ENCODE measurements at places on chromosomes 4 and X.

GRCh38 chr4:14767142-14767541, 235.1 kb upstream of the CPEB2 start:
- DNase-seq: no peak

- no peak for DNase-seq
Observed at GRCh38 chr4:40845154-40845835, 95.5 kb downstream of the NSUN7 start.

DNA sequence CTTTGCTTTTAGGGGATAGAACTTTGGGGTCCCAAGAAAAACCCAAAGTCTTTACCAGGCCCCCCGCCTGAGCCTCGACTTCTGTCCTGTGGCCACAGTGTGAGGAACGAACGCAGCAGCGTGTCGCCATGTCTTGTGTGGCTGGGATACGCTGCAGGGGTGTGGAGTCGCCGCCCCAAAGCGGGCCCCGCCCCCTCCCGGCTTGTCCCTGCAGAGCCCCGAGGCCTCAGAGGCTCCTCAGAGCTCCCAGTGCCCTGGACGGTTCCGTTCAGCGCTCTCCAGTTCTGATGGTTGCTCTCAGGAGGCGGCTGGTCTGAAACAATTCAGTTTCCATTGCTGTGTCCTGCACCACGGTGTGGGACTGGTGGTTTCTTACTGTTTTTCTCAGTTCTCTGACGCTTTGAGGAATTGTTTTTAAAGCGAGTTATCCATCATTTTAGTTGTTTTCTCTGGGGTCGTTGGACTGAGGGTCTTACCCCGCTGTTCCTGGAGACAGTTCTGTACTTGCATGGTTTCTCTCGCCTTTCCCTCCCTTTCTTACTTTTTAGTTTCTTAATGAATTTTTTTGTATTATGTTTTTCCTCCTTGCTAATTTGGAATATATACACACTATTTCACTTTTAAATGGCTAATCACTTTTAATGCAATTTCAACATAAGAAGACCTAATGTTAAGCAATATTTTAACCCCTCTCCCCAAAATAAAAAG, 1.6 kb upstream of the IDUA start:
- DNase-seq: no peak

- DNase-seq: no peak
Observed at GRCh38 chr4:77787969-77788368, 31.2 kb downstream of the CNOT6L start.

DNA sequence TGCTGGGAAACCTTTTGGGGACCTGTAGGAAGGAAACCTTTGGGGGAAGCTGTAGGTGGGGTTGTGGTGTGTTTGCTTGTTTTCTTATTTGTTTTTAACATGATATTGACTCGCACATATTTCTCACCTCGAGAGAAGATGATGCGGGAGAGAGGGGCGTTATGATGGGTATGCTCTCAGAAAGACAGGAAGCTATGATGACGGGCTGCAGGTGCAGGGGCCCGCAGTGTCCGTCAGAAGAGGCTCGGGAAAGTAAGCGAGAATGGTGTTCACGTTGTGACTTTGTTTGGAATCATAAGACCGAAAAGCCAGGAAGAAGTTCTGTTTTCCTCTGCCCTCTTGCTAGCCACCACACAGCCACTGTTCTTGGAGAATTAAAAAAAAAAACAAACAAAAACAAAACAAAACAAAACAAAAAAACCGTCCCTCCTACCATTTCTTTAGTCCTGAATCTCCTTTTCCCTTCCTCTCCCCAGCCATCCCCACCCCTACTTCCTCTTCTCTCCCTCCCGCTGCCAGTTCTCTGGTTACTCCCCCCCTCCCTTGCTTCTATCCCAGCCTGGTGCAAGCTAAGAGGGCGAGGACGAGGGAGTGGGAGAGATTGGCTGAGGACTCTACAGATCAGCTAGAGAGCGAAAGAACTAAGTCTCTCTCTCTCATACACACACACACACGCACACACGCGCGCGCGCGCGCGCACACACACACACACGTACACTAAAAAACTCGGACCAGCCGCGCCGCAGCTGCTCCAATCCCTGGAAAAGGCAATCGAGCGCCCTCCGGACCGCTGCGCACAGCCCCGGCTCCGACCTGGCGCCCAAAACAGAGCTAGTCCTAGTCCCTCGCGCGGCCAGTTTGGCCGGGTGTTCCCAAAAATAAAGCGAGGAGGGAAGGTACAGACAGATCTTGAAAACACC, at the start of gene BMP3:
Gene BMP3, plus strand, starts transcription at position 648 of the 920 bp plus-strand sequence. CDS start 577 bp downstream, outside the sequence.
- peak; percentile 37 for DNase-seq

DNA sequence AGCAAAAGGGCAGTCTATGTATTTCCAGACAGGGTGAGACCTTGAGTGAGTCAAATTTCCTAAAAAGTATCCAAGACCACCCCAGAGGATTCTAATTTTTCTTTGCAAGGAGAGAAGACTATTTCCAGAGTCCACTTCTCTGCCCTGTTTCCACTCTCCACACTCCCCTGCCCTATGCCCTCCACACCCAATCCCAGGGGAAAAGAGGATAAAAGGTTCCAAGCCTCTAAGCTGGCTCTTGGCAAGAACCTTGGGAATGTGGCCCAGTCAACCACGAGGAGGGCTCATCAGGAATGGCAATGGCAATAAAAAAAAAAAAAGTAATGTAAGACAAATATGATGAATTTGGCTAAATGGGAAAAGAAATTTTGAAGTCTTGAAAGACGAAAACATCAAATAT, 65.9 kb downstream of the SRPX start:
- DNase-seq: no peak

GRCh38 chr4:148874331-148874730, 432.1 kb upstream of the NR3C2 start:
- DNase-seq: no peak

DNA sequence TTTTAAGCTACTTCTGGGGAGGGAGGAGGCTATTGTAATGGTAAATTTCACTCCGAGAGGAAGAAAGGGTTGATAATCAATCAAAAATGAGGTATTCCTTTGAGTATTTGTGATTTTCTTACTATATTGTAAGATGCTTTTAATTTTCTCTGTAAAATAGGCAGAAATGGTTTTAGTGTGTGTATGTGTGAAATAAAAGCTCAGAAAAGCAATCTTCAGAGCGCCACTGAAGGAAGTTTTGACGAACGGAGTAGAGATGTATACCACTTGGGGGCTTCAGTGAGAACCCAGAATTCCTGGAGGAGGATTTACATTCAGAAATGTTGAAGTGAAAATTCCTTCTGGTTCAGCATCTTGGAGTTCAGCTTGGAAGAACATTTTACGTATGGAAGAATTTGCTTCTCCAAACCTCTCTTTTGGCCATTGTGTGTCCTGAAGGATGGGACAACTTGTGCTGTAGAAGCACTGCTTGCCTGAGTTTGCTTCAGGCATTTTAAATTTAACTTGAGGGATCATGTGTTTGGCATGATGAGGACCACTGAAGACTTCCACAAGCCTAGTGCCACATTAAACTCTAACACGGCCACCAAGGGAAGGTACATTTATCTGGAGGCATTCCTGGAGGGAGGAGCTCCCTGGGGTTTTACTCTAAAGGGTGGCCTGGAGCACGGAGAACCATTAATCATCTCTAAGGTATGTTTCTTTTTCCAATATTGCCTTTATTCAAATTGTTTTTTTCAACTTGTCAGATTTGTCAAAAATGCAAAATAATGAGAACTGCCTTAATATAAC, 695 bp downstream of the SHROOM3 start:
- DNase-seq: no peak

DNA sequence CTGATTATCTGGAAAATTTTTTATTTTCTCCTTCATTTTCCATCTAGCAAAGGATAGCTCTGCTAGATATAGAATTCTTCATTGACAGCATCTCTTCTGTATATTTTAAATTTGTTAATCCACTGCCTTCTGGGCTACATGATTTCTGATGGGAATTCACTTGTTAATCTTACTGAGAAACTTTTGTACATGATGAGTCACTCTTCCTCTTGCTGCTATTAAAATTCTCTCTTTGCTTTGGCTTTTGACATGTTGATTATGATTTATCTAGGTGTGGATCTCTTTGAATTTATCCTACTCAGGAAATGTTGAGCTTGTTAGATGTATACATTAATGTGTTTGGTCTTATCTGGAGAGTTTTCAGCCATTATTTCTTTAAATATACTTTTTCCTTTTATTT, 27.5 kb downstream of the OR13H1 start:
- DNase-seq: no peak

Measured in DMS79 (cell line).